ENCODE measurements at places on chromosomes 13 and 19.

- DNase-seq, result peak; percentile 98
These were observed at the start of gene RPS19 for GRCh38 chr19:41859618-41860418. Gene RPS19 (plus strand): TSS chr19:41860255. CDS start chr19:41860775, 520 bp downstream.

GRCh38 chr19:13505164-13505695, 1.0 kb downstream of the CACNA1A start:
- DNase-seq, result no peak

GRCh38 chr19:10424011-10424637, 3.8 kb downstream of the PDE4A start:
- peak; percentile 30 for DNase-seq

DNA sequence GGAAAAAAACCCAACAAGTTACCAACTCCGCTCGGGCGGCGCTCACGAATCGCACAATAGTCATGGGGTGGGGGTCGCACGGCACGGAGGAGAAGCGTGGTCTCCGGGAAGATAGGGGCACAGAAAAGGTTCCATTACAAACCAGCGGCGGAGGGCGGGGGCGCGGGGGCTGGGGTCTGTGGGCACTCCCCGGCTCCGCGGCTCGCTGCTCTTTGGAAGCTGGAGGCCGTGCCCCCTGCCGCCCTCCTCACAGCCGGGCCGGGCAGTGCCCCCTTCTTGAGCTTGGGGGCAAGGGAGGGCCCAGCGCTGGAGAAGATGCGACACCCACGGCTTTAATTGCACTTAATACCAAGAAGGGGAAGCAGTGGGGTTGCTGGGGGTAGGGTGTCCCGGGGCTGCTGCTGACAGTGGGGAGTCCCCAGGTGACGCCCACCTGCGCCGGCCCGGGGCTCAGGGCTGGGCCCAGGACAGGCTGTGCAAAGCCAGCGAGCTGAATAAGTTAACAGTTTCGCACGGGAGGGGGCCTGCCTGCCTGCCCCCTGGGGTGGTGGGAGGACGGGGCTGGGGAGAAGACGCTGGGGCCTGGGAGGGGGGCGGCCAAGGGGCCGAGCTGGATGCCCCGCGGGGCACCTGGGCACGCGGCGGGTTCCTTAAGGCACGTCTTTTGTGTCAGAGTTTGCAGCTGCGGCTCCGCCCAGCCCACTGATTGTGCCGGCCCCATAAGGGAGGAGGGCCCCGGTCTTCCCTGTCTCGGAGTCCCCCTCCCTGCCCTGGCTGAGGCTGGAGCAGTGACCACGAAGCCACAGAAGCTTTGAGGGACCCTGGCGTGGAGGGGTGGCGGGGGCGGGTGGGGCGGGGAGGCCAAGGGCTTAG, 9.8 kb downstream of the DCAF15 start:
- no peak for DNase-seq

- no peak for DNase-seq
These were observed 2.6 kb downstream of the TNFRSF19 start for GRCh38 chr13:23572836-23573235.

- DNase-seq, result no peak
These were observed 64.2 kb downstream of the CRYL1 start for GRCh38 chr13:20461481-20461859.

DNA sequence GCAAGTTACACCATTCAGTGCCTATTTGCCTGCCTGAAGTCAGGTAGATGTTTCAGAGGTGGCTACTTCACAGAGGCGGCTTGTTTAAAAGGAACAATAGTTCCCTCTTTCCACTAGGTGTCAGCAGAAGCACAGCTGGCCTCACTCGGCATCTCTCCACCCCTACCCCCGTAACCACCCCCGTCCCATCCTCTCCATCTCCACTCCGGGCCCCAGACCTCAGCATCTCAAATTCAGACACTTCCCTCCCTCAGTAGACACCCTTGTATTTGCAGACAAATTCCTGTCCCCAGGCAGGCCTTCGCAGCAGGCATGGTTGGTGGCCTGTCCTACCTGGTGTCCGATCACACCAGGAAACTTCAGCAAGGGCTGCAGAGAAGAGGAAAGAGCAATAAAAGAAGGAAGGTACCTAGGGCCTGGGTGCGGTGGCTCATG, 9.1 kb upstream of the DPP9 start:
- no peak for DNase-seq

GRCh38 chr13:105579821-105580710, 955.4 kb downstream of the EFNB2 start:
- no peak for DNase-seq

DNA sequence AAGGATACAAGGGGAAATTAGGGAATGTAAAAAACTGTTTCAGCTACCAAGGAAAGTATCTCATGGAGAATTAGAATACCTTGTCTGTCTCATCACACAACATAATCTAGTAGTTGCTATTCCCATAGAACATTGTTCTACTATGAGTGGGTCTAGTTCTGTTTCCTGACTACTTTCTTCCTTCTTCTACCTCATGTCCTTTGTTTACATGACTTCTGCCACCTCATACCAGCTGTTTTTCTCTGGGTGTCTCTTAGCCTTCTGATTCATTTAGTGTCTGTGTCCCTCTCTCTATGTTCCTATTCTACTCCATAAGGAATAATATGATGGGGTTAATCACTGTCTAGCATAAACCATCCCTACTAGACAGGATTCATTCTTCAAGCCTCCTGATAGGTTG, 887.3 kb downstream of the DIAPH3 start:
- DNase-seq, result no peak

- no peak for DNase-seq
These were observed 850 bp downstream of the MTMR6 start for GRCh38 chr13:25286308-25286968.

GRCh38 chr13:46866150-46866549, 30.7 kb downstream of the HTR2A start:
- DNase-seq, result no peak

- DNase-seq, result no peak
These were observed 500.5 kb upstream of the SPRY2 start for GRCh38 chr13:80841414-80841813.

- DNase-seq, result no peak
These were observed 145.7 kb downstream of the MIPEP start for GRCh38 chr13:23743278-23744076.

DNA sequence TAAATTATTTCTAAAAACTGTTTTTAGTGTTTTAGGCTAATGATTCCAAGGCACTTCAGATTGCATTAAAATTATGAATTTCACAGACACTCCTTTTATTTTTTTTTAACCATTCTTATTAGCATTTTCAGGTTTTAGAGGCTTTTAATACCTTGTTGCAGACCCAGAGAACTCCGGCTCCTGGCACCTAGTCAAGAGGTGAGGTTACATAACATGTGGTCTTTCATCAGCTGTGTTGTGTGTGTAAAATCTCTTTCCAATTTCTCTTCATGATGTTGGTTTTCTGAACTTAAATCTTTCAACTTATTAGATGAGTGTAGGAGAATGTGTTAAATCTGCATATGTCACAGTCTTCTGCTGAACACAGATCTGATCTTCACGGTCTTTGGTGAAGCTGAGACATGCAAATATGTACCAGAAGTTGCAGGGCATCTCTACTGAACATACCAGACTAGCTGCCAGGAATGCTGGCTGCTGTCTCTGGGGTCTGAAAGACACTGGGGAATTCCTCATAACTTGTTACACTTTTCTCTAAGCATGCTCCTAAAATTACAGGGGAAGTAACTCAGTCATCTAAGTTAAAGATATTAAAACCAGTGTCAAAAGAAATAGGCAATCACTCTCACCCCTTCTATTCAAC, 1165.3 kb downstream of the EFNB2 start:
- DNase-seq, result no peak

DNA sequence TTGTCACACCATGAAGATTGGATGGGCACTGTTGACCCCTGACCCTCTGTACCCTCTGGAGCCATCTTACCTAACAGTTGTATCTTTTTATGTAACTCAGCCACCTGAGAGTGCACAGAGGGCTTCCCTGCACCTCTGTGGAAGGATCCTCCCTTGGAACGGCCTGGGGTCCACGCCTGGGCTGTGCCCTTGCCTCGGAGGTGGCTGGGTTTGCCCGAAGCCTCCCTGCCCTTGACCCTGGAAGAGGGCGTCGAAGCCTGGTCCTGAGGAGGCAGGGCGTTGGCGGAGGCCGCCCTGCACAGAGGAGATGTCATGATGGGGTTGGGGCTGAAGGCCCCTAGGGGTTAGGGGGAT, 241 bp downstream of the ODAD3 start:
- DNase-seq, result no peak

DNA sequence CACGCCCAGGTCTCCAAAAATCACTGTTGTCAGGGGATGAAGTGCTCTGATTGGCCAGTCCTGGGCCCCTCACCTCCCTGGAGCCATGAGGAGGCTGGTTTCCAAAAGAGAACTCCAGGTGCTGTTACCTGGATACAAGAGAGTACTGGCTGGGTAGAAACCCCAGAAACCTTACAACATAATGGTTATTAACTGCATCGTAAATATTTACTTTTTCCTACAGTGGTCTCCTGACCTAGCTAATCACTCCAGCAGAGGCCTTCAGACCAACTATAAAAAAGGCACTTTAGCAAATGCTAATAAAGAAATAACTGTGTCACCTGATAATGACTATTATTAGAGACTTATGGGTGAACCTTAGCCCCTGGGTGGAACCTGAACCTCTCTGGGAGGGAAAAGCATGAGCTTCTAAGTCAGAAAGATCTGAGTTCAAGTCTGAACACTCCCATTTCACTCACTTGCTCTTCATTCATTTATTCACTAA, 1.5 kb upstream of the IGSF23 start:
- DNase-seq, result no peak

- peak; percentile 25 for DNase-seq
These were observed 8.5 kb downstream of the MED26 start for GRCh38 chr19:16619457-16619856.

GRCh38 chr19:48868114-48868886, at the start of gene PLEKHA4:
Gene PLEKHA4 (minus strand): TSS chr19:48868617. CDS start chr19:48867620, 997 bp downstream.
- no peak for DNase-seq

DNA sequence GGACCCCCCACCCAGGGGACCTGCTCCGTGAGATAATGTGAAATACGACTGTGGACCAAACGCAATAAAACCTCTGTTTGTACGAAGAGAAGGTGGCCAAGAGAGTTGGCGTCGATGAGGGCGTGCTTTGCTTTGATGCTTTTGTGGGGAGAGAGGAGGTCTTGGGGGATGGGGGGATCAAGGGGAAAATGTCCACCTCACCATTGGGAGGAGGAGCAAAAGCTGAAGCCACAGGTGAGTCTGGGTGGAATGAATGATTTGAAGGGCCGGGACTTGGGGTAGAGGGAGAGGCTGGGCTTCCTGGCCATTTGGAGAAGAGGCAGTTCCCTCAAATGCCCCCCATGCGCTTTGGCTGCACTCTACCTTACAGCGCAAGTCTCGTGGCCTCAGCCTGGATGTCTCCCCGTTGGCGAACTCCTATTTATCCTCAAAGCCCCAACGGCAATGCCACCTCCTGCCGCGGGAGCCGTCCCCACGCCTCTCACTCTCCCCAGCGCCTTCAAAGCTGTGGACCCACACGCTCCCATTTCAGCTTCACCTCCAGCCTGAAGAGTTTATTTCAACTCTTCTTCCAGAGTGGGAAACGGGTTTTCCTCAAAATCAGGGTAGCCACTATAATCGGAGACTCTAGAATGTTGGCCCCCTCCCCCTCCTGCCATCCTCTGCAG, 795 bp upstream of the ABCA7 start:
- no peak for DNase-seq

DNA sequence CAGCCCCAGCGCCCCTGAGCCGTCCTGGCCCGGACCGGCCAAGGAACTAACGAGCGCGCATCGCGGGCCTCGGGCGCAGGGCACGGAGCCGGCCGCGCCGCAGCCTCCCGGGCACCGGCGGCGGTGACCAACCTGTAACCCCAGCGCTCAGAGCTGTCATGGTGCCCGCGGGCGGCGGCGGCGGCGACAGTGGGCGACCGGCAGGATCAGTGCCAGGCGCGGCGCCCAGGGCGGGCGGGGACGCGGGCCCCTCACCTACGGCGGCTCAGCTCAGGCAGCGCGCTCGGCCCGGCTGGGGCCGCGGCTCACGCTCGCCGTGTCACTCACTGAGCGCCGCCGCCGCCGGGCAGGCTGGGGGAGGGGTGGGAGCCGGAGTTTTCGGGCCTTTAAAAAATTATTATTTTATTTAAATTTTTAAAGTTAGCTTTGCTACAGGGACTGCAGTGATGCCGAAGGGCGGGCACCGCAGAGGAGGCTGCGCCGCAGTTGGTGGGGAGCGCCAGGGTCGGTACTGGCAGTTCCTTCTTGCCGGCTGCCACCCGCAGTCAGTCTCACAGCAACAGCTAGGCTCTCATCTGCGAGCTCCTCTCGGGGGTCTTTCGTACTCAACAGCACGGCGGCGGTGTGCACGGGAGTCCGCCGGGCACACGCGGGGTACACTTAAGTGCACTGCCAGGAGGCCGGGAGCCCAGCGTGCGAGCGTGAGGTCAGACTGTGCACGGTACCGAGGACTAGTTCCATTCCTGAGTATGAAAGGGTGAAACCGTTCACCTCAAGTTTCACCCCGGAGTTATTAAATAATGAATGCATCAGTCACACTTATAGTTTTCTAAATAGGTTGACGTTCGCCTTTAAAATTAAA, at the start of gene NALCN:
Gene NALCN (minus strand): TSS at position 328 of the 862 bp plus-strand sequence. CDS start 17,382 bp downstream, outside the sequence.
- peak; percentile 45 for DNase-seq

- no peak for DNase-seq
These were observed 122.0 kb upstream of the FNDC3A start for GRCh38 chr13:48853728-48854102.

DNA sequence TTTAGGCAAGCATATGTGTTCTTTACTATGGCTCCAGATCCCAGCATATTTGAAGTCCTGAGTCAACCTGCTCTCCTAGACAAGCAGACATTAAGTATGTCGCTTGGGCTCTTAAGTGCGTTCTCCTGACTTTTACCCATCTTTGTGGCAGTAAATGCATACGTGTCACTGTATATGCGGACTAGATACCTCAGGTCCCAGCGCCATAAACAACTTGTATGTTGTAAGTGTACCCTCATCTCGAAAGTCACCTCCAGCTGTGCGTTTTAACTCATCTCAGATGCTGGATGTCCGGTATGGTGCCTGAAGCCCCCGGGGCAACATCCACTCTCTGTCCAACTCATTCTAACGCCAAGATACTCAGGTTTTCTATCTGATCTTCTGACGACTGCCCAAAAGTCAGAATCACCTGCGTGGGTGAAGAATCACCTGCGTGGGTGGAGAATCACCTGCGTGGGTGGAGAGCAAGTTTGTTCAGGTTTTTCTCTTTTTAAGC, 1.7 kb downstream of the PTOV1 start:
- no peak for DNase-seq

GRCh38 chr19:47377801-47378200, 28.7 kb downstream of the DHX34 start:
- no peak for DNase-seq

DNA sequence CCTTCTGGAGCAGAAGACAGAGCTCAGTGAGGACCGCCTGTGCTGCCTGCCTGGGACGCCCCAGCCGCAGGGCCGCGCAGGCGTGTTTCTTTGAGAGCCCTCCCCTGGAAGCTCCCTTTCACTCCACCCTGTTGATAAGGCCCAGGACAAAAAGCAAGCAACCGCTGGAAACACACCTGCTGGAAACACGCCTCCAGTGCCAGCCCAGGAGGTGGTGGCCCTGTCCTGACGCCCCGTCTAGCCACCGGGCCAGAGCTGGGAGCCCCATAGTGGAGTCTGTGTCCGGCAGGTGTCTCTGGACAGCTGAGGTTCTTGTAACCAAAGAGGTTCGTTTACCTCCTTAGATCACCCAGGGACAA, 173.8 kb downstream of the KATNAL1 start:
- DNase-seq, result no peak

- DNase-seq, result no peak
These were observed 20.5 kb upstream of the PNMA8C start for GRCh38 chr19:46449228-46449627.

All from amygdala (tissue), 56 donors.